ENCODE measurements at places on chromosomes 13 and 19.

GRCh38 chr19:54616821-54617560 lies 13.3 kb upstream of the LILRB1 start:
- DNase-seq: peak; percentile 66

DNA sequence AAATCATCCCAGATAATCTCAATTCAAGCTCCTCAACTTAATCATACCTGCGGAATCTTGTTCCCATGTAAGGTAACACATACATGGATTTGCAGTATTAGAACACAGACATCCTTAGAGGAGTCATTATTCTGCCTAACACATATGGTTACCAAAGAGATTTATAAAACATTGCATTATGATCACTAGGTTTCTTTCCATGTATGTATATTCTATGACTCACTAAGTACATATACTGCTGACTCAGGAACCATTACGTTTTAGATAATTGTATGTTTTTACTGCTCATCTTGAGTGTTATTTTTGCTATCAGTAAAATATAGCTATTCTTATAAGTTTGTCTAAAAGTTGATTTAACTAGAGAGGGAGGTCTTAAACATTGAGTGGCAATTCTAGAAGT lies 182.9 kb downstream of the SLITRK6 start:
- no peak for DNase-seq

GRCh38 chr13:101858860-101859259 lies 406.4 kb downstream of the ITGBL1 start:
- DNase-seq: no peak

GRCh38 chr13:111535523-111535811 lies 215.0 kb downstream of the TEX29 start:
- DNase-seq: no peak

GRCh38 chr13:83248751-83249150 lies 633.5 kb downstream of the SLITRK1 start:
- DNase-seq: no peak

GRCh38 chr13:48478391-48478790 lies 54.5 kb downstream of the RCBTB2 start:
- DNase-seq: no peak

- no peak for DNase-seq
Measured at GRCh38 chr19:4358709-4359626, 15.6 kb downstream of the MPND start.

DNA sequence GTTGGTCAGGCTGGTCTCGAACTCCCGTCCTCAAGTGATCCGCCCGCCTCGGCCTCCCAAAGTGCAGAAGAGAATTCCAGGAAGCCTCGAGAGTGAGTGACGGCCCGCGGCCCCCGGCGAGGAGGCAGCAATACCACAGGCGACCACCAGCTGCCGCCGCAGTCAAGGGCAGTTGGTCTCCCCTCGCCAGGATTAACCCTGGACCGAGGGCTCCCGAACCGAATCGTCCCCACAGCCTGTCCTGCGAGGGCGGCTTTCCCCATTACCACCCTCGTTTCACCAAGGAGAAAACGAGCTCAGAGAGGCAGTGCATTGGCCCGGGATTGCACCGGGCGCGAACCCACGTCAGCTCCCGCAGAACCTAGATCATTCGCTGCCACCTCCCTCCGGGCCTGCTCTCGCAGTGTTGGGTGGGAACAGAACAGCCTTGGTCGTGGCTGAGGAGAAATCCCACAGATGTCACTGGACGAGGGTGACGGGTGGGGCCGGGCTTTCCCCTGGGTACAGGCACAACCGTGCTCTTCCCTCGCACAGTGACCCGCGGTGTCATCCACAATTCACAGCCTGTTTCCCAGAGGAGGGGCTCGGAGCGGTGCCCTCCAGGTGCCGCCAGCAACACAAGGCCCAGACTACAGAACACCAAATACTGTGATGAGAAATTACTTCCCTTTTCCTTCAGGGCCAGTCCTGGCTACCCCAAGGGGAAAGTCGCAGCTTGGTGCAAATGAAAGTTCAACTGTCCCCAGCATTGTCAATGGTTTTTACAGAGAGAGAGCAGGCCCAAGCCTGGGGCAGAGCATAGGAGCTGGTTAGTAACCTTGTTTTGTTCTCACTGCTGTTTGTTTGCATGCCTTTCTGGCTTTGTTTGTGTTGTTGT lies 24.8 kb downstream of the C2CD4C start:
- DNase-seq: no peak

DNA sequence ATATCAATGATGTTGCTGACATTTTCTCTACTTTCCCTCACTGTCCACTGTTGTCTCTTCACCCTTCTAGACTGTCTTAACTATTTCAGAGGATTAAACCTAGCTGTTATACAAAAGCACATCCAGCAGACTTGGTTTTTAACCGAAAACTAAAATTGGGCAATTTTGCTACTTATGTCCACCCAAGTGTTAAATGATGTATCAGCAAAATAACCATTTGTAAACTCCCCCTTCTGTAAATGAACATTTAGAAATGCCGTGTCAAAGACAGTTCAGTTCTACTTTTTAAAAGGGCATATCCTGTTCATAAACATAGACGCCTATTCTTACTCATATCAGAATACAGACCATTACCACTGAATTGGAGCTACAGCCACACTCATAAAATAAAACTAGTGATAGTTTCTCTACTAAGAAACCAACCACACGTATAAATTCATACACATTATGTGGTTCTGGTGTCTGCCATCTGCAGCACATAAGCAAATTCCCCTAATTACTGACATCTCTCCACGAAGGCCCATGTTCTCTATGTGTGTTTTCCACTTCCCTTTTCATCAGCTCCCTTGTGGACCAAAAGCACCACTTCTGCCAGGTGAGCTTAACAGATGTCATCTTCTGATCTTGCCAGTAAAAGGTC lies 1091.8 kb downstream of the PCDH9 start:
- DNase-seq: peak; percentile 73

- no peak for DNase-seq
Measured at GRCh38 chr13:24203811-24204210, 43.3 kb downstream of the SPATA13 start.

DNA sequence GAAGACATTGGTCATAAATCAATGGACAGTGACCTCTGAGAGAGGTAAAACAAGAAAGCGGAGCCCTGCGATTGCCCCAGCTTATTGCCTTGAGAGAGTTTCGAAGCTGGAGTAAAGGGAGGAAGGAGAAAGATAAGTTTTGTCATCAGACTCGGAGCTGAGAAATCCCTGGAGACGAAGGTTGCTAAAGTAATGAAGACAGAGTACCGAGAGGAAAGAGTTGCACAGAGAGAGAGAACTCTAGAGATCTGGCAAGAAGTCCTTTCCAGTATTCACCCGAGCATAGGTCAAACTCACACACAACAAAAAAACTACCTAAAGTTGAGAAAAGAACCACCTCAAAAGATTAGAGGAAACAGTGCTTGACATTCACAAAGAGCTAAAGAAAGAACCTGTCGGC lies 472.0 kb downstream of the DACH1 start:
- no peak for DNase-seq

- no peak for DNase-seq
Measured at GRCh38 chr13:75715601-75716523, 79.7 kb downstream of the LMO7 start.

DNA sequence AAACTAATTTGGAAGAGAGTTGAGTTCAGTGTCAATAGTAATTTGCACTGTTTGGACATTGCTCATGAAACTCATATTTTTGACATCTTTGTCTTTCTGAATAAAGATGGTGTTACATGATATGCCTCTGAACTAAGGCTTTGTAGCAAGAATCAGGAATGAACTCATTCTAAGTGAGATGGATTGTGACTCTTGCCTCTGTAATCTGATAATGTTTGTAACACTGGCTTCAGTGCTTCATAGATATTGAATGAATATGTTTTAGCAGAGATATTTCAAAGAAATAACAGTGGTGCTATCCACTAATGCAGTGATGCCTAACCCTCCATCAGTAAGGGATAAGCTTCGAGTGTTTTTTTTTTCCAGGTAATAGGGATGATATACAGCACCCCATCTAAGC lies 32.9 kb downstream of the TEX26 start:
- no peak for DNase-seq

DNA sequence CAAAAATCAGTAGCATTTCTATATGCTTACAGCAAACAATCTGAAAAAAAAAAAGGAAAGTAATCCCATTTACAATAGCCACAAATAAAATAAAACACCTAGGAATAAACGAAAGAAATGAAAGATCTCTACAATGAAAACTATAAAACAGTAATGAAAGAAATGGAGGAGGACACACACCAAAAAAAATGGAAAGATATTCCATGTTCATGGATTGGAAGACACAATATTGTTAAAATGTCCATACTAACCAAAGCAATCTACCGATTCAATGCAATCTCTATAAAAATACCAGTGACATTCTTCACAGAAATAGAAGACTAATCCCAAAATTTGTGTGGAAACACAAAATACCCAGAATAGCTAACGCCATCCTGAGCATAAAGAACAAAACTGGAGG lies 4.7 kb downstream of the FCGBP start:
- DNase-seq: no peak
